ENCODE measurements at places on chromosomes 11 and 22.

DNA sequence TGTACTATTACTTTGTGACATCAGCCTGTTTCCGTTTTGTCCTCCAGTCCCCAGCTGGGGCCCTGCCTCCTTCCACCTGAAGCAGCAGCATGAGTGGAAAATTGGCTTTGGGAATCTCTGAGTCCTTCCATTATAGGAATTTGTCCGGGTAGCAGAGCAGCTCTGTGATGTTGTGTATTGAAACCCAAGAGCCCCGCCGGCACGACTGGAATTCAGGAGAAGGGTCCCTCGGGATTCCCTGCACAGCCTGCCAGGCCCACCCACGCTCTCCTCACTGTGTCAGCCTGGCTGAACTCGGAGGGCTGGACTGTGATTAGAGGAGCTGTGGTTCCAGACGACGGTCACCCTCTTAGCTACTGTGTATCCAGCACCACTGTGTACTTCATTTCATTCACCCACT is 18.8 kb upstream of the TSPAN18 start:
- no peak for DNase-seq

DNA sequence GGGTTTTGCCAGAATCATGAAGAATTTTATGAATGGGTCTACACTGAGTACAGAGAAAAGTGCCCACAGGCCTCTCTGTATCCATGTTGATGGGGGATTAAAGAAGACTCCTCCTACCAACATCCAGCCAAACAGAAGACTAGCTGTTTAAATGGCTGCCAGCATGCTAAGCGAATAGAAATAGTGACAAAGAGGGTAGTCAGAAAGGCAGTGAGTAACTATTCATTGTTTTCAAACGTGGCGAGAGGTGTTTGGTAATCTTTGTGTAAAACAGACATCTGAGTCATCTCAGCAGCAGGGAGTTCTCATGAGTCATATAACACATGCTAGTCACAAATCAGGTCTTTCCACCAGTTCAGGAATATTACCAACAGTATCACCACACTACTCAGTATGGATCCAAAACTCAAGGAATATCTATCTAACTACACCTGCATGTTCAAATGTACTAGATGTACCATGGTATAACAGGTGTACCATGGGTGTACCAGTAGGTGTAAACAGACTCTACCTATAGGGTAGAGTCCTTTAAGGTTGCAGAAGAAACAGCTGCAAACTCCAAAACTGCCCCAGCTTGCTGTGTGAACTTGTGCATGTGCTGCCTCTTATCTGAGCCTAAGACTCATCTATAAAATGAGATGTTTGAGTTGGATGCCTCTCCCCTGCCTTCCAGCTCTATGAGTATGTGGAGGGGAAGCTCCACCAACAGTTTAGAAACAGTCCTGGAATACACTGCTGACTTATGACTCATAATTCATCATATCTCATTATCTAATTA is 82.0 kb downstream of the SLC1A2 start:
- peak; percentile 52 for DNase-seq

GRCh38 chr11:102614031-102614430 is 11.1 kb downstream of the MMP20 start:
- no peak for DNase-seq

GRCh38 chr11:71355281-71355680 is 92.9 kb downstream of the DHCR7 start:
- DNase-seq = no peak

- DNase-seq = no peak
Observed at GRCh38 chr11:128549256-128549944, 38.0 kb downstream of the ETS1 start.

DNA sequence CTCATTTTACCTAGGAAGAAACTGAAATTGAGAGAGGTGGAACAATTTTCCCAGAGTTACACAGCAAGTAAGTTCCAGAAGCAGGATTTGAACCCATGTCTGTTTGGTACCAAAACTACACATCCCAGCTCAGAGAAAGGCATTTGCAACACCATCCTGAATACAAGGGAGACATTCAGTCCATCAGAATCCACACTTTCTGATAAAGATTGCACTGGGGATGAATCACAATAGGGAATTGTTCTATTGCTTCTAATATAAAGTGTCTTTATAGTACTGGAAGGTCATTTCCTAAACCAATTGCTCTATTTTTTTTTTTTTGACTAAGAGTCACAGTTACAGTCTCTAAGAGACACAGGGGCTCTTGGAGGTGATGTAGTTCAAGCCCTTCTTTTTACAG is 208.1 kb upstream of the CADM1 start:
- DNase-seq = no peak

GRCh38 chr11:44326615-44327475 is 16.9 kb upstream of the ALX4 start:
- DNase-seq = no peak

DNA sequence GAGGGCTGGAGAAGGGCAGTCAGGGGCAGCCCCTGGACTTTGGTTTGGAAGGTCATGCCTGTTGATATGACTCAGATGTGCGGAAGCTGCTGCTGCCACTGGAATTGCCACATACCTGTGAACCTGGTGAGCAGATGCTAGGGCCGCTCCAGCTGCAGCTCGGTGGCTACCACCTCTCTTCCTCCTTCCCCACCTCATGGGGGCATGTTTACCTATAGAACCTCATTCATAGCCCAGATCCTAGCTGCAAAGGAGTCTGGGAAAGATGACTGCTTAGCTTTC is 17.5 kb upstream of the TSPAN18 start:
- DNase-seq = peak; percentile 76

GRCh38 chr11:35138606-35138942 is 397 bp upstream of the CD44 start:
- DNase-seq = no peak

DNA sequence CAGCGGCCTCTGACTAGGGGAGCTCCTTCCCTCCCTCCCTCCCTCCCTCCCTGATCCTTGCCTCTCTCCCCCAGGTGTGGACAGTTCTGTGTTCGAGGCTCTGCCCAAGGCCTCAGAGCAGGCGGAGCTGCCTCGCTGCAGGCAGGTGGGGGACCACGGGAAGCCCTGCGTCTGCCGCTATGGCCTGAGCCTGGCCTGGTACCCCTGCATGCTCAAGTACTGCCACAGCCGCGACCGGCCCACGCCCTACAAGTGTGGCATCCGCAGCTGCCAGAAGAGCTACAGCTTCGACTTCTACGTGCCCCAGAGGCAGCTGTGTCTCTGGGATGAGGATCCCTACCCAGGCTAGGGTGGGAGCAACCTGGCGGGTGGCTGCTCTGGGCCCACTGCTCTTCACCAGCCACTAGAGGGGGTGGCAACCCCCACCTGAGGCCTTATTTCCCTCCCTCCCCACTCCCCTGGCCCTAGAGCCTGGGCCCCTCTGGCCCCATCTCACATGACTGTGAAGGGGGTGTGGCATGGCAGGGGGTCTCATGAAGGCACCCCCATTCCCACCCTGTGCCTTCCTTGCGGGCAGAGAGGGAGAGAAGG is 11.1 kb upstream of the POU2F3 start:
- DNase-seq = peak; percentile 22

DNA sequence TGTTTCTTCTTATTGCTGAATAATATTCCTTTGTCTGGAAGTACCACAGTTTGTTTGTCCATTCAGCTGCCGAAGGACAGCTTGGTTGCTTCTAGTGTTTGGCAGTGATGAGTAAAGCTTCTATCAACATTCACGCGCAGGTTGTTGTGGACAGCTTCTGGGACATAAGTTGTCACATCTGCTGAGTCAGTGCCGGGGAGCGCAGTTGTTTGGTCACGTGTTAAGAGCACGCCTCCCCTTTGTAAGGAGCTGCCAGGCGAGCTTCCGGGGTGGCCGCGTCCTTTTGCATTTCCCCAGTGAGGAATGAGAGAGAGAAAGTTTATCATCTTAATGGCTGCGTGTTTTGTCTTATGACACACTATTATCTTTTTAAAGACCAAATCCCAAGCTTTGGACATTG is 30.3 kb downstream of the SAMM50 start:
- DNase-seq = no peak

GRCh38 chr22:37887584-37888378 is 18.3 kb upstream of the MICALL1 start:
- peak; percentile 13 for DNase-seq

- DNase-seq = no peak
Observed at GRCh38 chr11:128551611-128552335, 35.6 kb downstream of the ETS1 start.

DNA sequence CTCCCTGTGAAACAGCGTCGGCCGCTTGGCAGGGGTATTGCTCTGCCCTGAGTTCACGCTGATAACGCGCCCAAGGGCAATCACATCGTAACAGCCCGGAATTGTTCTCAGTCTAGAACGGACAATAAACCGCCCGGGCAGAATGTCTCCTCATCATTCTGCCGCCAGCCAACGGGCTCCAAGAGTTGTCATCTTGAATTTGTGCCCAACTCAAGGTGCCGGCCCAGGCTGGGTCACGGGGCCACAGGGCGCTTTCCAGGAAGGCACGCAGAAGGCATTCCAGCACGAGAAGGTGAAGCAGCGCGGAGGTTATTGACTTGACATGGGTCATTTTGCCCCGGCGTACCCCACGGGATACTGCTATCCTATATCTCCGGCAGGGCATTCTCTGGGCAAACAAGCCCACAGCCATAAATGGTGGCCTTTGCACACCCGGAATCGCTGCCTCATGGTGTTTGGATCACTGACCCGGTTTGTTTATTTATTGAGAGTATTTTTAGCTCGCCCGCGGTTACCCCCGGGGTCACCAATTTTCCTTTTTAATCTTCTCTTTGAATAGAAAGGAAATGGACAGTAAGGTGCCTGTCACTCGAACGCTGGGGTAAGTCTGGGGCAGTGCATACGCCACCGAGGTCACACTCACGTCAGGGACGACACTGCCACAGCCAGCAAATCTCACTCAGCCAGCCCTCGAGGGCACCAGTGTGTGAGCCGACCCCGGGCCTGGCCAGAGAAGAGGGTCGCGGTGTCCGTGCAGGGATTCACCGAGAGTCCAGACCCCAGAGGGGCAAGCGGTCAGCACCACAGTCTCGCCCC is 72.4 kb upstream of the FGF3 start:
- DNase-seq = peak; percentile 92

GRCh38 chr11:120205596-120206161 is 5.2 kb upstream of the OAF start:
- no peak for DNase-seq

DNA sequence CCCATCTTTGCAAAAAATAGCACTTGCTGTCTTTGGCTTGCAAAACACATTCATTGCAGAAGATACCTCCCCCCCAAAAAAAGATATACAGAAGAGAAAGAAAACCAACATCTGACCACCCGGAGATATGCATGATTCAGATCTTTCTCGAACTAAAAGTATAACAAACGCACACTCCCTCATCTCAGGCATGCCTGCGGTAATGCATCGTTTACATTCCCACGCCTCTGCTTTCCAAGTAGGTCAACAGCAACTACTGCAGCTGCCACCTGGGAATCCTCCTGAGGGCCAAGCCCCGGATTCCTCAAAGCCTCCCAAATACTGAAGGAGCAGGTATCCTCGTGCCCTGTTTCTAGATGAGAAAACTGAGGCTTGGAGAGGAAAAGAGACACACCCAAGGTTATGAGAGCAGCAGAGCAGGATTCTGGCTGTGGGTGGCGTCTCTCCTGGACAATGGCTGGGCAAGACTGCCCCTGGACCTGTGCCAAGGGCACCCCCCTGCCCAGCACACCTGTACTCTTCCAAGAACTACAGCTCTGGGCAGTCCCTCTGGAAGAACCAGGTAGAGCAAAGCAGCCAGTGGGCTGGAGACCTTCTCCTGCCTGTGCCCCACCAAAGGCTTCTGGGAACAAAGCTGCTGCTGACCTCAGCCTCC is 38.1 kb downstream of the NUP50 start:
- peak; percentile 37 for DNase-seq

DNA sequence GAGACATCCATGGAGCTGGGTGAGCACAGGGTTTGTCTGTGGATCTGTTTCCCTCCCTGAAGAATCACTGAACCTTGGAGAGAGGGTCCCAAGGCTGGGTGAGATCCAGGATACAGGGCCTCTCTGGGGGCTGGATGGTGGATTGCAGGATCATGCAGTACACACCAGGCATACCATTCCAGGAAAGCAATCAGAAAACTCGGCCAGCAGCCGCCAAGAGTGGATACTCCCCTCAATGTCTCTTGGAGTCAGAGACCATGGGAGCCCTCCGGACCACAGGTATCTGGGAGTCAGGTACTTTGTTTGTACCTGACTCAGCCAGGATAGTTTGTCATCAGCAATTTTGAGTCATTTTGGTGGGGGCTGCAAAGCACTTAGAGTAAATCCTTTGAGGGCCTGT is 14.6 kb upstream of the SYT13 start:
- DNase-seq = no peak

DNA sequence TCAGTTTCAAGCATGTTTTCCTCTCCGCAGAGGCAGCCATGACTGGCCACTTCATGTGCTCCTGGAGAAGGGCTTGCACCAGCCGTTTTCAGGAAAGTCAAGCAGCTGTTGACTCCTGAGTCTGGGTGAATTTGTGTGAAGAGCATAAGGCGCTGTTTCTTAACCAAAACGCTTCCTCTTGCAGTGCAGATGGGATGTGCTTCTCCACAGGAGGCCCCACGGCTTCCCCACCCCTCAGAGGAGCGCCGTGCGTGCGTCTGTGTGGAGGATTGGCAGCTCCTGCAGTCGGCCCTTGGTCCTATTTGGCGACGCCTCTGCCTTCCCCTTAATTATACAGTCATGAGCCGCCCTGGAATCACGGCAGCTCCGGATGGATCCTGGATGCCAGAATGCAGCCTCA is 54.1 kb upstream of the B3GAT1 start:
- DNase-seq = peak; percentile 45

DNA sequence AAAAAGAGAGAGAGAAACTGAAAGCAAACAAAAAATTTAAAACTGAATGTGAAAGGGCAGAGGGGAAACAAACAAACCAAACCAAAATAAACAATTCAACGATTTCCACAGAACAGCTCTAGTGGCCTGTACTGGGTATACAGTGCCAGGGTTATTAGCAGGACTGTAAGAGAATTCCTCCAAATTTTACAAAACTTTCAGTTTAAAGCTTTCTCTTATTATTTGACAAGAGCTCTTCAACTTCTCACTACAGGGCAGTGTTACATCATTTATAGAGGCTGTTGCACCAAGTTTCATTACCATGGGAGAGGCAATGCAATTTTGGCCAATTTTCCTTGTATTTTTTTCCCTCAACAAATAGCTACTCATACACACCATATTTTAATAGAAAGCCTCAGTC is 44.3 kb upstream of the CLPB start:
- no peak for DNase-seq

- DNase-seq = no peak
Observed at GRCh38 chr11:77518471-77518870, 44.6 kb upstream of the PAK1 start.

GRCh38 chr22:40605761-40606160 is 30.8 kb downstream of the MRTFA start:
- peak; percentile 15 for DNase-seq

- DNase-seq = no peak
Observed at GRCh38 chr22:28907311-28908008, 24.1 kb downstream of the ZNRF3 start.

GRCh38 chr11:134017511-134018430 is 51.1 kb upstream of the JAM3 start:
- no peak for DNase-seq

GRCh38 chr22:30474121-30474520 is 2.3 kb upstream of the SEC14L3 start:
- DNase-seq = no peak
